ENCODE measurements at places on chromosomes 16 and 17.

DNA sequence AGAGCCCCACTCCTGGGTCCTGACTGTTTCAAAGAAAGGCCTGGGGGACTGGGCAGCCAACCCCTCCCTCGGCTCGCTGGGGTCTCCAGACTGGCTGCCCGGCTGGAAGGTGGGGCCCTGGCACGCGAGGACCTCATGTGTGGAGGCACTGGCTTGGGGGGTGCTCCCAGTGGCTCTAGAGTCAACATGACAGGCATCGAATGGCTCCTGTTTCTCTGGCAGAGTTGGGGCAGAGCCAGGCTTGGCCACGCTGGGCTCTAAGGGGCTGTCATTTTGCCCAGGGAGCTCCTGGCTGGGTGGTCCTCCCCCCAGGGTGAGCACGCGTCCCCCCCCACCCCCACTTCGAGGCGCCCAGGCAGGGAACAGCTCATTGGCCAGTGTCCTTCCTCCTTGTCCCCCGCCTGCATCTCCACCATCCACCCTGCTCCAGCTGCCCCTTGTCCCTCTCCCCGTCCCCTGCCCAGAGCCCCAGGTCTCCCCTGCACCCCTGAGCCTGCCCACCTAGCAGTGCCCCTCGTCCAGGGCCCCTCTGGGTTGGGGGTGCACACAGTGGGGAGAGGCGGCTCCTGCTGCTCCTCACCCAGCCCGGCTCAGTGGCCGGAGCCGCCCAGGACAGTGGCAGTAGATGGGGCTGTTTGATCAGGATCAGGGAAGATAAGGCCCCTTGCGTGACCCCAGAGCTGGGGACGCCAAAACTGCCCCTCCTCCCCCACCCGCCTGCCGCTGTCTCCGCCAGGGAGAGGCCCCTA, 2.7 kb downstream of the GCGR start:
- DNase-seq, result no peak

GRCh38 chr16:12362482-12363458, 386.2 kb downstream of the SNX29 start:
- no peak for DNase-seq

DNA sequence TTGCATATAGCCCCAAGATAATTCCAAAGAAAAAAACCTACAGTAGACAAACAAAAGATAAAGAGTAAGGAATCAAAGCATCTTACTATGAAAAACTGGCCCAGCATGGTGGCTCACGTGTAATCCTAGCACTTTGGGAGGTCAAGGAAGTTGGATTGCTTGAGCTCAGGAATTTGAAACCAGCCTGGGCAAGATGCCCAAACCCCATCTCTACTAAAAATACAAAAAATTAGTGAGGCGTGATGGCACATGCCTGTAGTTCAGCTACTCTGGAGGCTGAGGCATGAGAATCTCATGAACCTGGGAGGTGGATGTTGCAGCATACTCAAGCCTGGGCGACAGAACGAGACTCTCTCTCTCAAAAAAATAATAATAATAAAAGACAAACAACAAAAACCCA, 764.7 kb upstream of the KIF2B start:
- no peak for DNase-seq

DNA sequence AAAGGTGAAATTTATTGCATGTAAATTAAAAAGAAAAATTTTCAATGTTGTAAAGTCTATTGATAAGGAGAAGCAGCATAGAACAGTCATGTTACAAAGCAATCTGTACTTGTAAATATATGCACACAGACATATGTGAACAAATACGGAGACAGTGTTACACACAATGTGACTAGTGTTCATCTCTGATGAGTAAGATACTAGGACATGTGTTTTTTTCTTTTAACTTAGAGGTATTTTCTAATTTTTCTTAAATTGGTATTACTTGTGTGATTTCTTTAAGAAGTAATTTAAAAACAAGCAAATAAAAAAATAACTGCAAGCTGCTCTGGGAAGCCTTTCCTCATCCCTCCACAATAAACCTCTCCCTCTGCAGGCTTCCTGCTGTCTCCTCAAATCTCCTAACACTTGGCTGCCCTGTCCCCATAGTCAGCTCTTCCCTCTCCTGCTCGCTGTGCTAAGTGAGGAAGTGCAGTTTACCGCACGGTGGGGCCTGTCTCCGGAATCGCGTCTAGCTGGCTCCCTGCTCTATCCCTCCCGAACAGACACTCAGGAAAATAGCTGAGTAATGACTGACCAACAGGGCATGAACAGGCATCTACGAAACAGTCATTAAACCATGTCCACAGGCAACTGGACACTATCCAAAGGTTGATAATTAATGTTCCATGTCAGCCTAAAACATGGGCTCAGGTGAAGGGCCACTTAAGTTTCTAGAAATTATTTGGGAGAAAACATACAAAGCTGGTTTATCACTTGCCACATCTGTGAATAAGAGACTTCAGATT, 35.9 kb downstream of the CMTM4 start:
- peak; percentile 57 for DNase-seq

- no peak for DNase-seq
Observed at GRCh38 chr16:89152831-89153700, 18.5 kb upstream of the CDH15 start.

DNA sequence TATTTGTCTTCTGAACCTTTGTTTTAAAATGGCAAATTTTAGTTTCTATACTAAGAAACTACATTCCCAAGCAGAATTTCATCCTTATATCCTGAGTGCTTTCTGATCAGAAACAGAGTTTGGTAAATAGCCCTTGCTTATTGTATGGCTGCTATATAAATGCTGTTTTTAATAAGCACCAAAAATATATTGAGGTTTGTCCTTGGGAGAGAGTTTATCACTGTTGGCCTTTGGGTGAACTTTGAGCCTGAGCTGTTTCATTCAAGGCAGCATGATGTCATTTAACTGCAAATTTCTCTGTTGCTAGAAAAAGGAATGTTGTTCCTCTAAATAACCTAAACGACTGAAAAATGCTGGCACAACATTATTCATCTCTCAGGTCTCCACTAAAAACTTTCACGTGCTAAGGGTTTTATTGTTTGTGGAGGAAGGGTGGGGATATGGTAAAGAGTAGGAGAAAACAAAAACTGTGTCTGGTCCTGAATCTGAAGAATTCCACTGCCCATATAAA, 334.3 kb upstream of the TBX2 start:
- peak; percentile 57 for DNase-seq

GRCh38 chr17:6683081-6683684, 30.0 kb downstream of the SLC13A5 start:
- DNase-seq, result no peak

DNA sequence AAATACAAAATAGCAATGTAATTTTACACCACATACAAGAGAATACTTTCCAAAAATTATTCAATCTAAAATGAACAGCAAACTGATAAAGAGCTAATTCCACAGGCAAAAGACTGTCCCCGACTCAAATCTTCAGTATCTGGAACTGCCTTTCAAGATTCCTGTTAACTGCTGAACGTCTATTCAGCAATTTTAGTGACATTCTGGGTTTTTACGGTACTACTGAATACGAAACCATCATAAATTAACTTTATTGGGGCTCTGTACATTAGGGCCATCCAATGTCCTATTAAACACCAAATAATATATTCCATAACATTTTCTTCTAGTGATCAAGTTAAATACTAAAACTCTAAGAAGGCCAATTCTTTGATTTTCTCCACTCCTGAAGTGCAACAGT, 1.6 kb downstream of the FBXL20 start:
- DNase-seq, result no peak

GRCh38 chr17:79681628-79682261, 49.0 kb upstream of the ENPP7 start:
- DNase-seq, result no peak

- DNase-seq, result peak; percentile 17
Observed at GRCh38 chr16:51651061-51651466, 500.0 kb upstream of the SALL1 start.

- no peak for DNase-seq
Observed at GRCh38 chr16:89123001-89123830, 29.6 kb downstream of the ACSF3 start.

- DNase-seq, result no peak
Observed at GRCh38 chr16:7843261-7843660, 510.6 kb downstream of the RBFOX1 start.

GRCh38 chr16:3012828-3013420, at the start of gene CLDN9:
CLDN9 (plus strand) TSS chr16:3012923; CDS start chr16:3013363, 440 bp downstream.
- no peak for DNase-seq

GRCh38 chr17:77527409-77527808, 386.6 kb downstream of the SEC14L1 start:
- DNase-seq, result no peak

- DNase-seq, result no peak
Observed at GRCh38 chr17:67244431-67245072, 444 bp downstream of the HELZ start.

DNA sequence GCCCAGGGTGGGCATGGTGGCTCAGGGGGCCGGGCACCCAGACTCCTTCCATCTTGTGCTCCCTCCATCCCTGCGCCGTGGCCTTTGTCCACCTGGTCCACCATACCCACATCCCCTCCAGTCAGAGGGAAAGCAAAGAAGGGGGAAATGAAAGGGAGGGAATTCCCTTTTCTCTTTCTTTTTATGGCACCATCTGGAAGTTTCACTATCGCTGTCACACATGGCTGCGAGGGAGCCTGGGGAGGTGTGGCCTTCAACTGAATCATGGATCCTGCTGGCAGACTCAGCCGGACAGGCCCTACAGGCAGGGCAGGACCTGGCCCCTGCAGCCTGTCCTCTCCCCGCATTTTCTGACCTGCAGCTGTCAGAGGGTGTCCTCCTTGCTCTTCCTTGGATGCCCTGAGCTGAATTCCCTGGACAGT, 6.2 kb downstream of the SLC12A3 start:
- DNase-seq, result no peak

- no peak for DNase-seq
Observed at GRCh38 chr16:68756239-68756915, 19.3 kb downstream of the CDH1 start.

- DNase-seq, result no peak
Observed at GRCh38 chr17:40364121-40364861, at the start of gene GJD3. GJD3 (minus strand) TSS chr17:40364737; CDS start chr17:40363815, 922 bp downstream.

- no peak for DNase-seq
Observed at GRCh38 chr17:142102-142661, 4.8 kb downstream of the SCGB1C2 start.

- no peak for DNase-seq
Observed at GRCh38 chr17:82090549-82091263, 7.3 kb downstream of the FASN start.

- DNase-seq, result no peak
Observed at GRCh38 chr17:61467416-61468262, 15.4 kb downstream of the TBX4 start.

GRCh38 chr17:31064707-31065106, 30.1 kb upstream of the NF1 start:
- DNase-seq, result no peak

DNA sequence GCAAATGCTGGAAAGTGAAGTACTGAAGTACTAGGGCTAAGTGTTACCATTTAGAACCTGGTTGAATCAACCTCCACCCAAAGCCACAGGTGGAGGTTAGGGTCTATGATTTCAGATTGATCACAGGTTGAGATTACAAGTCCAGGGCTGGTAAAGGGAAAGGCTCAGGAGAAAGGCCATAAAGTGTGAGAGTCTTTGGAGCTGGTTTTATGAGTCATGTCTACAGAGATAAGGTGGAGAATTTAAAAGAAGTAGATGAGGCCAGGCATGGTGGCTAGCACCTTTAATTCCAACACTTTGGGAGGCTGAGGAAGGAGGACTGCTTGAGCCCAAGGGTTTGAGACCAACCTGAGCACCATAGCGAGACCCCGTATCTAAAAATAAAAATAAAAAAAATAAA, 221.7 kb upstream of the CDH11 start:
- no peak for DNase-seq

DNA sequence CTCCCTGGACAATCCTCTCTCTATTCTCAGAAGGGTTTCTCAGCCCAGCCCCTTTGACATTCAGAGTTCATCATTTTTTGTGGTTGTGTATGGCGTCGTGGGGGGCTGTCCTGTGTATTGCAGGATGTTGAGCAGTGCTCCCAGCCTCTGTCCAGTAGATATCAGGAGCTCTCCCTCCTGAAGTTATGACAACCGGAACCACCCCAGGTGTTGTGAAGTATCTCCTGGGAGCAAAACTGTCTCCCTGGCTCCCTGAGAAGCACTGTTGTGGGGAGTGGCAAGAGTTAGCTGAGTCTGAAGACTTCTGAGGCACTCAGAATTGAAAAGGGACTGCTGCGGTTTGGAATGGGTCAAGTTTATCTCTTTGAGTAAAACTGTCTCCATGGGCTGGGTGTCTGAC, 55.9 kb upstream of the MGAT5B start:
- DNase-seq, result no peak

- no peak for DNase-seq
Observed at GRCh38 chr17:76506408-76507345, 5.5 kb upstream of the RHBDF2 start.

- peak; percentile 59 for DNase-seq
Observed at GRCh38 chr16:84836234-84836647, 16.5 kb downstream of the CRISPLD2 start.

GRCh38 chr17:60311936-60312335, 80.0 kb downstream of the USP32 start:
- no peak for DNase-seq

DNA sequence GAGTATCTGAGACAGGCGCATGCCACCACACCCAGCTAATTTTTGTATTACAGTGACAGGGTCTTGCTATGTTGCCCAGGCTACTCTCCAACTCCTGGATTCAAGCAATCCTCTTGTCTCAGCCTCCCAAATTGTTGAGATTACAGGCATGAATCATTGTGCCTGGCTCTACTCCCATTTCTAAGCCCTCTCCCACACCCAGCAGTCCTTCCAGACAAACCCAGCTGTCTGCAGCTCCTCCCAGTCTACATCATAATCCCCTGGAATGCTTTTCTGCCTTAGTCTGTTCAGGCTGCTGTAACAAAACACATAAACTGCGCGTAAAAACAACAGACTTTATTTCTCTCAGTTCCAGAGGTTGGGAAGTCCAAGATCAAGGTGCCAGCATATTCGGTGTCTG, 144.5 kb downstream of the GRIN2A start:
- DNase-seq, result no peak

- DNase-seq, result no peak
Observed at GRCh38 chr16:86952769-86953168, 364.4 kb downstream of the C16orf95 start.

GRCh38 chr17:50961282-50962220, 95.4 kb upstream of the TOB1 start:
- no peak for DNase-seq

DNA sequence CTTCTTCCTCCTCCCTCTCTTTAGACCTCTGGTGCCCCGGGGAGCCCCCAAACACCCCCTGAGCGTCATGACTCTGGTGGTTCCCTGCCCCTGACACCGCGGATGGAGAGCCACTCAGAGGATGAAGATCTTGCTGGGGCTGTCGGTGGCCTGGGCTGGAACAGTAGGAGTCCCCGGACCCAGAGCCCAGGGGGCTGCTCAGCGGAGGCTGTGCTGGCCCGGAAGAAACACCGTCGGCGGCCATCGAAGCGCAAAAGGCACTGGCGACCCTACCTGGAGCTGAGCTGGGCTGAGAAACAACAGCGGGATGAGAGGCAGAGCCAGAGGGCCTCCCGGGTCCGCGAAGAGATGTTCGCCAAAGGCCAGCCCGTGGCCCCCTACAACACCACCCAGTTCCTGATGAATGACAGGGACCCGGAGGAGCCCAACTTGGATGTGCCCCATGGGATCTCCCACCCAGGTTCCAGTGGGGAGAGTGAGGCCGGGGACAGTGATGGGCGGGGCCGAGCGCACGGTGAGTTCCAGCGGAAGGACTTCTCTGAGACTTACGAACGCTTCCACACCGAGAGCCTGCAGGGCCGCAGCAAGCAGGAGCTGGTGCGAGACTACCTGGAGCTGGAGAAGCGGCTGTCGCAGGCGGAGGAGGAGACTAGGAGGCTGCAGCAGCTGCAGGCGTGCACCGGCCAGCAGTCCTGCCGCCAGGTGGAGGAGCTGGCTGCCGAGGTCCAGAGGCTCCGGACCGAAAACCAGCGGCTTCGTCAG, 7.5 kb downstream of the HEXIM2 start:
- no peak for DNase-seq
